ENCODE measurements at places on chromosomes 4 and X. TPM values are rescaled to one million over a fixed set of nuclear protein-coding genes. Genes with fewer than 3 reads are reported as not detected.

The SPANXC gene
- not detected for total RNA-seq

The PTPN13 gene
- total RNA-seq, result 63.8 TPM

The PRSS12 gene
- total RNA-seq, result 2.5 TPM

The PCDH19 gene
- 29.9 TPM for total RNA-seq

The PDGFRA gene
- 29.0 TPM for total RNA-seq

The CABS1 gene
- not detected for total RNA-seq

The TRO gene
- total RNA-seq, result 78.9 TPM
